ENCODE measurements at places on chromosomes 7 and 10.

- no peak for DNase-seq
Measured at GRCh38 chr10:132758865-132759264, 27.1 kb downstream of the NKX6-2 start.

DNA sequence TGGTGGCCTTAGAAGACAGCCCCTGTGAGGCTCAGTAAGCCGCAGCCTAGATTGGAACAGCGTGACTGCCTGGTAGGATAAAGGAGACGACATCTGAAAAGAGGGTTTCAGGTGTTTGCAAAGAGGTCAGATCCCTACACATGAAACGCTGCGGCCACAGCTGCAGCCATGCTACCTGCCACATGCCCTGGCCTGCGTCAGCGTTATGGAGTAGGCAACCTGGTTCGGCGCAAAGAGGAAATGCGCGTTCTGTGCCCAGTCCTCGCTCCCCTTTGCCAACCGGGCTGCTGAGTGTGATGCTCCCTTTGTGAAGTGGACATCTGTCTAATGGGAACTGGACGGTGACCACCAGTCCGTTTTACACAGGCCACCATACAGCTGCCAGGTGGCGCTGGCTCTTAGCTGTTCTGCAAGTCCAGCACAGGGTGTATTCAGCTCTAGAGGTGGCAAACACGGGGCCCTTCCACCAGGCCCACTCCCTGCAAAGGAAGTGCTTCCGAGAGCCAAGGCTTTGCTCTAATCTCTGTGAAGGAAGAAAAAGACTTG is 160.3 kb downstream of the CELF2 start:
- no peak for DNase-seq

DNA sequence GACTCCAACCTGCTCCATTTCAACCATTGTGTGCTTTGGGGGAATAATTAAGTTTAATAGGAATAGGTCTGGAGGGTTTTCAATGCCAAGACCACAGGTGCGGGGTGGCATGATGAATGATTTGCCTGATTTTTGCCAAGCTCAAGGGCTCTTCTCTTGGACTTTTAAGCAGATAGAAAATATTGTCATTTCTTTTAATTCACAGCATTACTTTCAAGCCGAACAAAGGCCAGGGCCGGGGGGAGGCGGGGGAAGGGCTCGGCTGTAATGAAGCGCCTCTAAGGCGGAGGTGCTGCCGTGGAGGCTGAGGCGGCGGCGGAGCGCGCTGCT is 6.5 kb downstream of the PTF1A start:
- no peak for DNase-seq

DNA sequence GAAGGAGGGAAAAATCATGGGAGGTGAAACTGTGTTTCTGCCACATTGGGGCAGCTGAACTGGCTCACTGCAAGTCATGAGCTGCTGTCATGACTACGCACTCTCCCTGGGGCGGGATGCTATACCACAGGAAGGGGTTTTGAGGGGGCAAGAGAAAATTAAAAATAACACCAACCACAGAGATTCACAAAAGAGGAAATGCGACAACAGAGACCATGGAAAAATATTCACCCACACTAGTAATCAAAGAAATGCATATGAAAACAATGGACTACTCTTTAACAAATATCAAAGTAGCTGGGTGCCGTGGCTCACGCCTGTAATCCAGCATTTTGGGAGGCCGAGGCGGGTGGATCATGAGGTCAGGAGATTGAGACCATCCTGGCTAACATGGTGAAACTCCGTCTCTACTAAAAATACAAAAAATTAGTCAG is 65.2 kb upstream of the TM9SF3 start:
- DNase-seq: no peak

DNA sequence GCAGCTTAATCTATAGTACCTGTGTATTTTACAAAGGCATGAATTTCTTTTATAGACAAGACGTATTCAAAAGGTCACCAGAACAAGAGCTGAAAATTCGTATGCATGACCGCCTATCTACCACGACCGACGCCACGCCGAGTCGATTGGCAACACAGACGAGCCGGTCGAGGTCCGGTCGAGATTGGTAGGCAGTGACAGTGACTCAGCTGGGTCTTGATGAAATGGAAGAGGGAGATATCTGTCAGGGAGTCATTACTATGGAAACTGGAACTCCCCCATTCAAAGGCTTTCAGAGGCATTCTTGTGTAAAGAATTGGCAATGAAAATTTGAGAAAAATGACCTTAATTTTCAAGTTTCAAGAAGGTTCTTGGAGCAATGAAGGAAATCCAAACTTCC is 2.1 kb downstream of the ATP5MK start:
- DNase-seq: no peak

DNA sequence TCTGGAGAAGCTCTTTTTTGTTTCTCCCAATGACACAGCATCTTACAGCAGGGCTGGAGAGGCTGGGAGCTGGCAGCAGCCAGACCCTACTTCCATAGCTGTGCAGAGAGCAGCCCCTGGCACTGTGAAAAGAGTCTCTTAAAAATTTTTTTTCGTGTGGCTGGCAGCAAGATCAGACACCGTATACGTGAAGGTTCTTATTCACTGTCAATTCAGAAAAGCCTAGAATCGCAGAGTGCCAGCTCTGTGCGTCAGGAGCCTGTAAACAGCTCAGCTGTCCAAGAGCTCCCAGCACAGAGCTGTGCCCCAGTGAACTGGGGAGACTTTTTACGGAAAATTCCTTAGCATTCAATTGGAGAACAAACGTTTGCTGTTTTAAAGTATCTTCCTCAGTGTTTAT is 6.5 kb downstream of the BAG3 start:
- no peak for DNase-seq

DNA sequence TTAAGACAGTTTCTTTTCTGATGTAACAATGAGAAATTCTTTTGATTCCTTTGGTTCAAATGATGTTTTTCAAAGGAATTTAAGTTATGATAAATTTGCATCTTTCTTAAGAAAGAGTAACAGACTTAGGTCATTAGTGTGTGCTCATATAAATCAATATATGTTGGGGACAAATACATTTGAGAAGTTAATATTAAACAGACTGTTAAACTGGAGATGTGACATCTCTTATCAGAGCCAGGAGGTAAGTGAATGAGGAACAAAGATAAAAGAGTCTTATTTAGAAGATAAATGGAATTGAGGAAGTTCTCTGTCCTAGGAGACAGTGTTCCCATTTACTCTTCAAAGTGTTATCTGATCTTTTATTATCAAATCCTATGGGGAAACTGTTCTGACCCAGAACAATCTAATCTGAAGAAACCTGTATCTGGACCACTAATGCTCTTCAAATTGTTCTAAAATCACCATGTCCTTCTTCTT is 104.8 kb upstream of the LAMB4 start:
- DNase-seq: no peak

GRCh38 chr10:124351481-124352220 is 67.1 kb downstream of the OAT start:
- DNase-seq: no peak

GRCh38 chr10:132479603-132480221 is 57.9 kb upstream of the INPP5A start:
- no peak for DNase-seq

DNA sequence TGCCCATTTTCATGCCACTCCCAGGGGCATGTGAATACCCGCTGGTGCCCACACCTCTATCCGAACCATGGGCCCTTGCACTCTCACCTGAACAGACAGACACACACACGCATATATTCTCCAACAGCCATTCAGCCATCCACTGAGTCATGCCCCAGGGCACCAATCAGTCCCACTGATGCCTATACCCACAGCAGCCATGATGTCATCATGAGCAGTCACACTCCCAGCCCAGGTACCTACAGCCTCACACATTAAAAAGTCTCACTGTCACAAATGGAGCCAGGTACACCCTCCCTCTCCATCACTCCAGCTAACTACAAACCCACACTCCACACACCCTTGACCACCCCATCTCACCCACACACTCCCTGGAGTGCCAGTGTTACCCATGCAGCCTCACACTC is 12.2 kb downstream of the VSIR start:
- DNase-seq: no peak

- DNase-seq: no peak
Measured at GRCh38 chr10:66637273-66638036, 288.4 kb upstream of the LRRTM3 start.

All from stimulated activated CD4-positive, alpha-beta T cell treated with anti-CD3 and anti-CD28 coated beads, Interleukin-1b, Interleukin-23, amount 100 ng/mL, for 1 hour (primary cell).